ENCODE measurements at places on chromosomes 7 and 10. TPM values are rescaled to one million over a fixed set of nuclear protein-coding genes. Genes with fewer than 3 reads are reported as not detected.

GRCh38 chr10:95513941-95514392, 47.2 kb downstream of the SORBS1 start:
- peak; percentile 67 for DNase-seq

Gene KCP
- total RNA-seq = 5.2 TPM

DNA sequence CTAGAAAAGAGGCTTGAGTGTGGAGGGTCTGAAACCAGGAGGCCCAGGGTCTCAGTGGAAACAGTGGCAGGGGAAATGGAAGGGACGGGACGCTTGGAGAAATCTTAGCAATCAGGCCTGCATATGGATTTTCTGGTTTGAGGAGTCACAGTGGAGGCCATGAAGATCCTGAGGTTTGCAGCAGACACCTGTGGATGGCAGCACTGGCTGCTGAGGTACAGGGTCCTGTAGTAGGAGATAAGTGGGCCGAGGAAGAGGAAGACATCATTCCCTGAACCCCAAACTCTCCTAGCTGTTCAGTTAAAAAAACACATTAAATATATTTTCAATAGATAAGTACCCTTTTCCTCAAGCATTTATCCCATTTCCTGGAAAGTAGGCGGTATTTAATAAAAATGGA, 208.8 kb upstream of the IGFBP3 start:
- DNase-seq = no peak

DNA sequence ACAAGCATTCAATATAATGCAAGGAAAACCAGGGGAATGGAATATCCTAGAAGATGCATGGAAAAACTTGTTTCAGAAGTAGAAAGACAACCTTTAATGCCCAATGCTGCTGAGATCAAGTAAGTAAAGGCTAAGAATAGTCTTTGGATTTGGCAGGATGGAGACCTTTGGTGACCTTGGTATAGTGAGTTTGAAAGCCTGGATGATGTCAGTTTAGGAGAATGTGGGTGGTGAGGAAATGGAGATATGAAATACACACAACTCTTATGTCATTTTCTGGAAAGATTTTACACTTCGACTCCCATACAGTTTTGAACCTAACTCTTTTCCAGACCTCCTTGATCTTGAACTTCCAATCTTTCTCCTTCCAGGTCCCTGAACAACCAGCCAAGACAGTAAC, 185.7 kb downstream of the TFEC start:
- DNase-seq = no peak

Gene SEM1
- 219 TPM for total RNA-seq

Gene ACSM6
- not detected for total RNA-seq

DNA sequence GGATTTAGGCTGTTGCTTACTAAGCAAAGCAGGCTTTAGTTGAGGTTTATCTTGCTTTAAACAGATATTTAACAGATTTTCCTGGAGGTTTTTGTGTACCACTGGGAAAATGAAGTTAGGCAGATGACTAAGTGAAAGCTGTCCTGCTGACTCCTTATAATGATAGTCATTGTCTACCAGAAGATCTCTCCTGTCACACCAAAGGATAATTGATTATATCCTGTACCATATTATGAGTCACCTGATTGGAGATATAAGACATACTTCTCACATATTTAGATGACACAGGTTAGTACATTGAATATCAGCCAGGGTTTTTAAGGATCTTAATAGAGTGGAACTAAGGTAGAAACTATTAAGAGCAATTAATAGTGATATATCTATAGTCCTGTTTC, 68.4 kb downstream of the PTEN start:
- DNase-seq = no peak

GRCh38 chr10:33487014-33487776, 152.7 kb upstream of the NRP1 start:
- no peak for DNase-seq

- DNase-seq = no peak
These were observed 32.8 kb downstream of the TMEM130 start for GRCh38 chr7:98836811-98837629.

DNA sequence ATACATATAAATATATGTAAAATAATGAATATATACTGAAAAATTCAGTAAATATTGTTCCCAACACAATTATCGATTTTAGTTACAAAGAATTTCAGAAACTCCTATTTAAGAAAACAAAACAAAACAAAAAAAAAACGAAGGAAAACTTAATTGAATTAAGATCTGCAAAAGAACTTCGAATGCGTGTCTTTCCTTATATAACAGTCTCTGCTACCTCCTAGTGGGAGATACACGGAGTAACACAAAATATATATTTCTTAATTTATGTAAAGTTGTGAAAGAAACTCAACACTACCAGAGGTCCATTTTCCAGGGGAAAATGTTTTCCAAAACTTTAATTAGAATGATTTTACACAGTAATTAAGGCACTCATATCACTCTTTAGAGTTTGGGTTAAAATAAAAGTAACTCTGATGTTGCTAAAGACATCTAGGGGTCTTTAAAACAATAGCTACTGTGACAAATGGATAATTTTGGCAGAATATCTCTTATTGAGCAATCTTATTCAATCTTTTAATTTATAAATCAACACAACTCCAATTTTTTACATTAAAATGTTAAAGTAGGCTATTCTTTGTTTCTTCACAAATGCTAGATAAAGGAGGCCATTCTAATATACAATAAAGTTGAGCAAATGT, 41.6 kb downstream of the NEBL start:
- no peak for DNase-seq

GRCh38 chr7:127718340-127718679, 66.3 kb downstream of the SND1 start:
- DNase-seq = no peak

Gene POLR2J2
- total RNA-seq = not detected

Gene GTPBP10
- total RNA-seq = 10.5 TPM

DNA sequence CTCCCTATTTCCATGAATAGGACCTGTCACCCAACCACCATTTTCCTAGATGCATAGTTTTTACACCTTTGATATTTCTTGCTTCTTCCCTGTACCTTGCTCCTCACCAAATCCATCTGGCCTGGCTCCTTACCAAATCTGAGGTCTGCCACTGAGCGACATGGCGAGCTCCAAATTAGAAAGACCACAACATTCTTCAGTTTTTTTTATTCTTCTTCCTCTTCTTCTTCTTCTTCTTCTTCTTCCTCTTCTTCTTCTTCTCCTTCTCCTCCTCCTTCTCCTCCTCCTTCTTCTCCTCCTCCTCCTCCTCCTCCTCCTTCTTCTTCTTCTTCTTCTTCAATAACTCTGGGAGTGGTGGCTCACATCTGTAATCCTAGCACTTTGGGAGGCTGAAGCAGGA, 7.1 kb downstream of the CPED1 start:
- DNase-seq = no peak

Gene ECHDC3
- 26.3 TPM for total RNA-seq

GRCh38 chr10:49389361-49389933, 6.4 kb downstream of the DRGX start:
- DNase-seq = no peak

- DNase-seq = peak; percentile 7
These were observed 394.0 kb downstream of the THSD7A start for GRCh38 chr7:11437994-11438393.

Gene KLF14
- 0.14 TPM for total RNA-seq

DNA sequence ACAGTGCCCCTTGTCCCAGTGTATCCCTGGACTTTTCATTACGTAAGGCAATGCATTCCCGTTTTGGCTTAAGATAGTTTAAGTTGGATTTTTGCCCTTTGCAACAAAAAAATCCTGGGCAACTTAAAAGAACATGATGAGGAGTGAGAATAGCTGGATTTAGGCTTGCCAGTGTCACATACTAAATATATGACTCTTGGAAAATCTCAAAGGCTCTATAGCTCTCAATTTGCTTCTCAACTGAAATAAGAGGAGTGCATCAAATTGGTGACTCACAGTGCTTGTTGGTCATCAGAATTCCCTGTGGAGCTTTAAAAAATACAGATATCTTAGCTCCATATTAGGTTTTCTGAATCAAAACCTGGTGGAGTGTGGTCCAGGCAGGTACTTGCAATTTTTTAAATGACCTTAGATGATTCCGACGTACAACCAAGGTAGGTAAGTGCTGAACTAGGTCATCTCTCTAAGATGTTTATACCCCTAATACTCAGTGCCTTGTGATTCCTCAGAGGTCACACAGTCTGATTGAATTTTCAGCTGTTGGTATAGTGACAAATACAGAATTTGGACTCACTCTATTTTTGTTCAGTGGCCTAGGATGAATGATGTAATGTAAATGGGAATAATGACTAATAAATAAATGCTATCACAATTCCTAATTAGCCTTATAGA, 33.9 kb upstream of the ORC5 start:
- DNase-seq = no peak

Gene PGAM2
- not detected for total RNA-seq

DNA sequence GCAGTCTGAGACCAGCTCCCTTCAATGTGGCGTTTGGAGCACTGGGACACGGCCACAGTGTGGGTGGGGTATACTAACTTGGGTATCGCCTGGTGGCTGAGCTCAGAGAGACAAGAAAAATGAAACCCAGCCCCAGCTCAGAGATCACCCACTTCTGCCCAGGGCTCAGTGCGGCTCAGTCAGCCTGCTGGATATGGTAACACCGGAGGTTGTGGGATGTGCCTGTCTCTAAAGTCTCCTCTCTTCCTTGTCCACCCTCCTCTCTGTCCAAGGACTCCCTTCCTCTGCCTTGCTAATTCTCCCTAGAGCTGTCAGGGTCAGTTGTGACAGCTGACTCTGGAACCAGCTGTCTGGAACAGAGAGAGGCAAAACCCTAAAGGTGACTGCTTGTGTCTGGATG, 149.1 kb downstream of the PTPN20 start:
- no peak for DNase-seq

Gene SLC16A9
- total RNA-seq = 3.5 TPM

GRCh38 chr7:158555034-158555520, 32.5 kb downstream of the PTPRN2 start:
- DNase-seq = no peak

Gene ST8SIA6
- 0.23 TPM for total RNA-seq

- peak; percentile 94 for DNase-seq
These were observed at the start of gene IL6 for GRCh38 chr7:22726907-22727713. Gene IL6, plus strand, starts transcription at chr7:22727200. Its CDS starts 63 bp downstream, at chr7:22727263.

DNA sequence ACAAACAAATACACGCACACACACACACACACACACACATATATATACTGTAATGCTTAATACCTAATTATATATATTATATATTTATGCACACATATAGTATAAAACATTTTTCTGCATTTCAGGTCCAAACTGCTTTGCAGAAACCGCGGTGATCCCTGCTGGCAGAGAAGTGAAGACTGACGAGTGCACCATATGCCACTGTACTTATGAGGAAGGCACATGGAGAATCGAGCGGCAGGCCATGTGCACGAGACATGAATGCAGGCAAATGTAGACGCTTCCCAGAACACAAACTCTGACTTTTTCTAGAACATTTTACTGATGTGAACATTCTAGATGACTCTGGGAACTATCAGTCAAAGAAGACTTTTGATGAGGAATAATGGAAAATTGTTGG, 138.5 kb downstream of the VWC2 start:
- no peak for DNase-seq

- no peak for DNase-seq
These were observed 114.9 kb downstream of the BUB3 start for GRCh38 chr10:123269017-123269552.

- peak; percentile 52 for DNase-seq
These were observed 24.5 kb upstream of the C1GALT1 start for GRCh38 chr7:7157887-7158271.

DNA sequence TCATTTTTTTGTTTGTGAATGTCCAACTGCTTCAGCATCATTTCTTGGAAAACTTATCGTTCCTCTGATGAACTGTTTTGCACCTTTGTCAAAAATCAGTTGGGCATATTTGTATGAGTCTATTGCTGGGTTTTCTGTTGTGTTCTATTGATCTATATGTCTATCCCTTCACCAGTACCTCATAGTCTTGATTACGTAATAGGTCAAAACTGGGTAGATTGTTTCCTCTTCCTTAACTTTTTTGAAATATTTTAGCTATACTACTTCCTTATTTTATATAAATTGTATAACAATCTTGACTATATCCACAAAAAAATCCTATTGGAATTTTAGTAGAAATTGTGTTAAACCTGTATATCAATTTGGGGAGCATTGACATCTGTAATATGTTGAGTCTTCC, 104.1 kb upstream of the PALS2 start:
- no peak for DNase-seq

Gene SCART1
- total RNA-seq = 1.3 TPM

Gene RHOBTB1
- 22.2 TPM for total RNA-seq

- DNase-seq = no peak
These were observed 79.1 kb downstream of the PALS2 start for GRCh38 chr7:24652251-24652939.

GRCh38 chr10:69567920-69568319, 5.3 kb downstream of the NEUROG3 start:
- DNase-seq = no peak

Gene MKX
- total RNA-seq = 0.06 TPM

GRCh38 chr7:142353147-142354060, 95.5 kb upstream of the PRSS58 start:
- DNase-seq = no peak

GRCh38 chr7:30019387-30019786, 7.1 kb downstream of the FKBP14 start:
- DNase-seq = no peak

DNA sequence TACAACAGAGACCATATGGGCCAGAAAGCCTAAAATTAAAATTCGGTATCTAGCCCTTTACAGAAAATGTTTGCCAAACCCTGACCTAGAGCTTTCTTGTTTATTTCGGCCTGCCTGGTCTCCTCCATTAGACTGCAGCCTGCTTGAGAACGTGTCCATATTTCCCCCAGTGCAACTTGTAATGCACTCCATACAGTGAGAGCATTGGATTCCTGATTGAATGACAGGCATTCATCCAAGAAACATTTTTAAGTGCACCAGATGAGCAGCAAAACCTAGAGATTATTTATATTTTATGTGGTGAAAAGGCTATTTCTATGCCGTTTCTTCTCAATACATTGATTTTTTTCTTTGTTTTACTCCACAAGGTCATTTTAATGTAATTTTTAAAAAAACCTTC, 47.4 kb upstream of the ORC5 start:
- DNase-seq = no peak

Gene UCMA
- total RNA-seq = not detected

Gene DMTF1
- 27.3 TPM for total RNA-seq

Gene DENND2A
- 27.6 TPM for total RNA-seq

DNA sequence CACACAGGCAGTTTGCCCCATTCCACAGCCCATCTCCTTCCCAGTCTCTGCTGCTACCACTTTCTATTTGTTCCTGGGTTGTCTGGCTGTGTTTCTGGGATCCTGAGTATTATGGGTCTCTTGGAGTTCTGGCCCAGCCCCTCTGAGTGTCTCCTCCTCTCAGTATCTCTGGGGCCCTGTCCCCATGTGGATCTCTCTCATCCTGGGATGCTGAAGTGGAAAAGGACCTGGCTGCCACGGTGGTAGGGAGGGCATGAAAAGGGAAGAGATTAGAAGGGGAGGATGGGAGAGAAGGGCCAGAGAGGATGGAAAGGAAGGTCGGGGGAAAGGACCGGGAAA, 54.5 kb upstream of the LBX1 start:
- no peak for DNase-seq

GRCh38 chr7:138378741-138379559, 81.1 kb upstream of the TRIM24 start:
- DNase-seq = no peak

Gene GCK
- 2.2 TPM for total RNA-seq

Gene DLX6
- total RNA-seq = not detected

GRCh38 chr10:122749886-122750285, 50.2 kb upstream of the C10orf120 start:
- DNase-seq = no peak

GRCh38 chr10:56633876-56634452, 272.9 kb upstream of the ZWINT start:
- DNase-seq = no peak

Measured in epithelial cell of proximal tubule (primary cell).